Kidney epithelial cell (primary cell): ENCODE measurements at places on chromosomes 12 and 14. TPM values are rescaled to one million over a fixed set of nuclear protein-coding genes. Genes with fewer than 3 reads are reported as not detected.

Gene RNFT2
- 8.4 and 16.3 TPM in 2 replicates for total RNA-seq

Gene ESRRB
- 0.07 TPM in 1 of 2 replicates, not detected in the other for total RNA-seq

Gene RAB5B
- total RNA-seq: 78.2 and 81.0 TPM in 2 replicates

Gene GLIPR1L1
- total RNA-seq: not detected in 2 replicates

Gene DEGS2
- 0.75 TPM in 1 of 2 replicates, not detected in the other for total RNA-seq

Gene KRT75
- total RNA-seq: not detected in 2 replicates

Gene ITGA7
- total RNA-seq: 2.0 and 6.4 TPM in 2 replicates

DNA sequence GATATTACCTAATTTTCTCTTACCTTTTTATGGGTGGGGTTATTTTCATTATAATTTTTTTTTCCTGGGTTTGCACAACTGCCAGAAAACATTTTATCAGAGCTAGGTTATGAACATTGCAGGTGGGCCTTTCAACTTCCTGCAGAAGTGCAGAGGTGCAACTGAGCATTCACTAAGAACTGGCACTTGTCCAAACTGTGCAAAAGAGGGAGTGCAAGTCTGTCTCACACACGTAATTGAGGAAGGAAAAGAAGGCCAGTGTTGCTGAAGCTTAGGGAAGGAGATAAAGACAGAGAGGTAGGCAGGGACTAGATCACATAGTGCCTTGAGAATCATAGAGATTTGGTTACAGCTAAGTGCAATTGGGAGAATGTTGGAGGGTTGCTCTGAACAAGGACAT is 14.1 kb upstream of the AMN1 start:
- DNase-seq: no peak

GRCh38 chr14:61573748-61574513 is 121.4 kb upstream of the HIF1A start:
- DNase-seq: no peak

GRCh38 chr14:24238123-24238522 is 4.3 kb downstream of the TINF2 start:
- no peak for DNase-seq

DNA sequence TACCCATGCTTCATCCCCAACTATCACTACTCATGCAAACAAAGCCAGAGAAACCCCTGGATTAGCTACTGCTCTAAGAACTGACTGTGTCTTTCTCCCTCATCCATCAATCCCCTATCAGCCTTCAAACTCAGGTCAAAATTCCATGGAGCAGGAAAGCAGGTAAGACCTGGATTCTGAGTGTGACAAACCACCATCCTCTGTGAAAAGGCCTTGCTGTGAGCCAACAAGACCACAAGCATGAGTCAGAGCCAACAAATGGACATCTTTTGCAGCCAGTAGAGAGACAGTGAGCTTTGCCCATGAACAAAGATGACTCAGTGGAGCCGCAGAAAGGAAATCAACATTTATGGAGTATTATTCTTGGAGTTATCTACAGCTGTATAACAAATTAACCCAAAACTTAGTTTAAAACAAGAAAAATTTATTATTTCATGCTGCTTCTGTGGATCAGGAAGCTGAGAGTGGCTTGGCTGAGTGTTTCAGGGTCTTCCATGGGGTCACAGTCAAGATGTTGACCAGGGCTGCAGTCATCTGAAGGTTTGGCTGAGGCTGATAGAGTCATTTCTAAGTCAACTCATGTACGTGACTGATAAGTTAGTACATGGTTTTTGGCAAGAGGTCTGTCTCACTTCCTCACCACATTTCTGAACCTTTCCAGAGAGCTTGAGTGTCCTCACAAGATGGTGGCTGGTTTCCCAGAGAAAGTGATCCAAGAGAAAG is 61.1 kb downstream of the PITPNM2 start:
- DNase-seq: peak; percentile 97

DNA sequence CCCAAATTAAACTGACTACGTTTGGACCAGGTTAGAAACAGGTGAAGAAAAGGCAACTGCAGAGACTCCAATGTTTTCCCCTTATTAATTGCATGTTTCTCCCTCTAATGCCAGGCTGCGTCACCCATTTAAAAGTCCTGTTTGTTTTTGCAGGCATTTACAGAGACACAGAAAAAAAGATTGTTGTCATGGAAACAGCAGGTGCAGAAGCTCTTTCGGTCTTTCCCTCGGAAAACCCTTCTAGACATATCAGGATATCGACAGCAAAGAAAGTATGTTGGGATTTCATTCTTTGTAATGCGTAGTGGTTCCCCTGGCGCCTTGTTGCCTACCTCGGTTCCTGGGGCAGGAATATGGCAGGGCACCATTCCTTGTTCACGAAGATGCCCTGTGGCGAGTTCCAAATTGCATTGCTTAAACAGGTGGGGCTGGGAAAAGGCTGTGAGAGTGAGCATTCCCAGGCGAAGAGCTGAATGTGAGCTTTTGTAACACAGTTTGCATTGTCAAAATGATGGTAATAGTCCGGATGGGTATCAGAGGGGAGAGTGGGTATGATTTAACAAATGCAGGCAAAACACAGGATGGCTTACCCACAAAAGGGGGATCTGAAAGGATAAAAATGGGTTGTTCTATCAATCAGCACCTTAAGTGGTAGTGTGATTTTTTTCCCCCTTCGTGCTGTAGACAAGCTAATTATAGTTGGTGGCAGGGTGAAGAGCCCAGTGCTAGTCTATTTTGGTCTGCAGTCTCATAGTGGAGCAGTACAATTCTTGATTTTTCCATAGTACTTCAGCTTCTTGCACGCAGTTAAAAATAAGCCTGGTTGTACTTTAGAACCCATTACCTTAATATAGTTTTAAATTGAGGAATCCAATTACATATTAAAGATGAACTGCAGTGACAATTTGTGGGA is 132.4 kb downstream of the GCH1 start:
- no peak for DNase-seq

DNA sequence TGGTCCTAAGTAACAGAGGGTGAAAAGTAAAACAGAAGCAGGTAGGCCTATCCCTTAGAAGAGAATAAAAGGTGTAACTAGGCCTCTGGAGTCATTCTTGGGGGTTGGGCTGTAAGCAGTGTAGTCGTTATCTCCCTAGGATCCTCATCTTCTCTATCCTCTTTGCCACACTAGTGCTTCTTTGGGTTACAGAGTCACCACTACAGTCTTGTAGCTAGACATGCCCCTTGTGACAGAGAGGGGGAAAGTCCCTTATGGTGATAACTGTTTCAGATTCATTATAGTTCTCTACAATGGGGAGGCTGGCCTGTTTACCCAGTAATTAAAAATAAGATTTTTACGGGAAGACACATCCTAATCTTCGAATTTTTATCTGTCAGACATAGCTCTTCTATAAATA is 16.4 kb upstream of the SRP54 start:
- DNase-seq: no peak

DNA sequence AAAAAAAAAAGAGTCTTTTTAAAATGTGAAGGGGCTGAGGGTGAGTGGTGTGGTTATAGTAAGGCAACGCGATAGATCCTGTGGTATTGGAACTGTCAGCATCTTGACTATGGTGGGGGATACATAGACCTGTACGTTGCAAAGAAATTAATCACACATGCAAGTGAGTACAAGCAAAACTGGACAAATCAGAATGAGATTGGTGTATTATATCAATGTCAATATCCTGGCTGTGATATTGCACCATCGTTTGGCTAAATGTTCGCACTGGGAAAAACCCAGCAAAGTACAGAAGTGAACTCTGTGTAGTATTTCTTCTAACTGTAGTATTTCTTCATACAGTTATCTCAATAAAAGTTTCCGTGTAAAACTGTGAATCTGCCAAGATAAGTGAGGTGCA is 67.9 kb downstream of the GCH1 start:
- DNase-seq: no peak

- DNase-seq: no peak
These were observed 26.8 kb downstream of the PCNX1 start for GRCh38 chr14:70934084-70934483.

- no peak for DNase-seq
These were observed 91.8 kb upstream of the RIC8B start for GRCh38 chr12:106682594-106683234.

DNA sequence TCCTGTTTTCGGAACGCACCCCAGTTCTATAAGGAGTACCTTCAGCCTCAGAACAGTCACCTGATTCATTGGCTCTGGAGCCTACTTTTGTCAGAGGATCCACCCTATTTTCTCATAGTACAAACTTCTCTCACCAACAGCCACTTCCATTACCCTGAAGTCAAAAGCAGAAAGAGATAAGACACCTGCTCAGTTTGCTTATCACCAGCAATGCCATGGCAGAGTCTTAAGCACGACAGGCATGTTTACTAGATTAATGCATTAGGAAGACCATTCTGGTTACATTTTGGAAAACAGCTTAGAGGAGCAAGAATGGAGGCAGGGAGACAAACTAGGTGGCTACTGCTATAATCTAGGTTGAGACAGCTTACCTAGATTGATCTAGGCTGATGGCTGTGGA is 67.7 kb downstream of the GXYLT1 start:
- DNase-seq: no peak

DNA sequence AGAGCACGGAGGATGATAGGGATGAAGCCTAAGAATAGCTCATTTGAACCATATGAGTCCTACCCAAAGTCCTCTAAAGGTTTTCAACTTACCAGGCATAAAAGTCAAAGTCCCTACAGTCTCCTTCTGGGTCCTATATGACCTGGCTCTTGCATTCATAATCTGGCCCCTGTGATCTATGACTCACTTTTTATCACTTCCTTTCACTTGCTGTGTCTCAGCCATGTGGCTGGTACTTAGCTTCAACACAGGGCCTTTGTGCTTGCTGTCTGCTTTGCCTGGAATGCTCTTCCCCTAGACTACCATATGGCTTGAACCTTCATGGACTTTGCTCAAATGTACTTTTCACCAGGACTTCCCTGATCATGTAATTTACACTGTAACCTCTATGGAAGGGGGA is 137.6 kb upstream of the TMTC1 start:
- DNase-seq: peak; percentile 10

DNA sequence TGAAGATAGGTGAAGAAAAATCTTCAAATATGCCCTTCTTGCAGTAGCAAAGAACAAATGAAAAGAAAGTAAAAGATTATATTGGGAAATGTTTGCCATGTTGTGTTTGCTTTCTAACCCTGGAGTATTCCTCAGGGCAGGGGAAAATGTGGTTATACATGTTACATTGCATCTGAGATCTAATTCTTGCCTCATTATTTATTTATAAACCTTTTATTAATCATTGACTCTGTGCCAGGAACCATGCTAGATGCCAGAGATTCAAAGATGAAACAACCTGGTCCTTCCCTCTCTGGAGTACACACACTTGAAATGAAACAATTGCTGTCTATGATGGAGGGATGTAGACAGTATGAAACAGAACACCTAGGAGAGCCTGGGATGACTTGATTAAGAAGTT is 128.1 kb upstream of the HMGA2 start:
- DNase-seq: no peak

DNA sequence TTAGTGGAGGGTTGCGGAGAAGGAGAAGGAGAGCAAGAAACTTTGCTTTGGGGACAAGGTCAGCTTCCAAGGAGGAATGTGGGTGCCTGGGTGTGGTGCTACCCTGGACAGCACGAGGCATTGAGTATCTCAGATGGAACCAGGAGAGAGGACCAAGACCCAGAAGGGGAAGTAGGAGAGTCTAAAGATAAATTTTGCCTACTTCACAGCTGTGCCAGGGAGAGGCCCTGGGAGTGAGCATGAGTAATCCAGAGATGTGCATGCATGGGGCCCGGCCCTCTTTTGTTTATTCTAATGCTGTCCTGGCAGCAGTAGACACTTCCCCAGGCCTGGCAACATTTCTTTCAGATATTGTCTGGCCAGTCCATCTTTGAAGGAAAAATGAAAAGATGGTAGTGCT is 49.5 kb upstream of the GNPNAT1 start:
- DNase-seq: no peak

DNA sequence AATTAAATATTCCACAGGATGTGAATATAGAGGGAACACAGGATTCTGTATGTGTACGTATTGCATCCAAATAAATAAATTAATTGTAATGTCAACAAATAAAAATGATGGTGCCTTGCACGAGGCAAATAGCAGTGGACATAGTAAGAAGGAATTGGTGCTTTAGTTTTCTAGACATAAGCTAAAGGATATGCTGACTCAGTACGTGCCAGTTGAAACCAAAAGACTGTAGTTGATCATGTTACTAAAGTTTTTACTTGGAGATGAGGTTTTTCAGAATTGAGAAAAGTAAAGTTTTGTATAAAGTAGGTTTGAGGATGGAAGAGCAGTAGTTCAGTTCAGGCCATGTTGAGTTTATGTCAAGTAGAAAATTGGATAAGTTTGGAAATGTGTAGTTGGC is 807.2 kb downstream of the SLC16A7 start:
- no peak for DNase-seq

DNA sequence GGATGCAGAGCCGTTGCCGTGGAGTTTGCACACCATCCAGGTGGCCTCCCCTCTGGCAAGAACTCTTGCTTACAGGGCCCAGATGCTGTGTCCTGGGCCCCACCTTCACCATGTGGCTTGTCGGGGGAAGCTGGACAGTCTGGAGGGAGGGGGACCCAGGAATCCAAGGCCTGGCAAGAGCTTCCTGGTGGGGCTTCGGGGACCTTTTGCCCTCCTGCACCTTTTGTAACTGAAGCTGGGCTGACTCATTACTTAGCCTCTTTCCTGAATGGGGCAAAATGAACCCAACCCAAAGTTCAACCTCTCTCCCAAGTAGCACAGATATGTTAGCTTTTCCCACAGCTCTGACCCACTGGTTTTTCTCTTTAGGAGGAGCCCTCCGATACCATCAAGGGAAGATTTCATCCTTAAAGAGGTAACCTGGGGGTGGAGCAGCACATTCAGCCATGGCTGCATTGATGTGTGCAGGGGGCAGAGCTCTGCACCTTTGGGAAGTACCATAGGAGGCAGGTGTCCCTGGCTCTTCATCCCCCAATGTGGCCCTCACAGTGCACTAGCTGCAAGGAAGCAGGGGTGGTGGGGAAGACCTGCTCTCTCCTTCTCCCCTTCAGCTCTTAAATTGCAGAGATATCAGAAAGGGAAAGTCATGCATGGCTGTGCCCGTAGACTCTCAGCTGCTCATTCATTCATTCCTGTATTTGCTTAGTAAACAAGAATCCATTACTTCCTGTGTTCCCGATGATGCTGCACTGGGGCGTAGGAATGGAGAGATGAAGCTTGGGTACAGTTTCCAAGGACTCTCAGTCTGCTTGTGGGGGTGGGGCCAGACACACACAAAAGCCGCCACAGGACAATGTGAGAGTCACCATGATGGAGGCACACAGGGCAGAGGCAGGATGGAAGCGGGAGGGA is 13.0 kb downstream of the MVK start:
- no peak for DNase-seq

- no peak for DNase-seq
These were observed 377.5 kb downstream of the DIO2 start for GRCh38 chr14:79833781-79834180.

GRCh38 chr12:104793285-104793684 is 164.8 kb downstream of the SLC41A2 start:
- DNase-seq: peak; percentile 25

GRCh38 chr14:51293149-51293911 is 53.3 kb downstream of the TMX1 start:
- DNase-seq: no peak

DNA sequence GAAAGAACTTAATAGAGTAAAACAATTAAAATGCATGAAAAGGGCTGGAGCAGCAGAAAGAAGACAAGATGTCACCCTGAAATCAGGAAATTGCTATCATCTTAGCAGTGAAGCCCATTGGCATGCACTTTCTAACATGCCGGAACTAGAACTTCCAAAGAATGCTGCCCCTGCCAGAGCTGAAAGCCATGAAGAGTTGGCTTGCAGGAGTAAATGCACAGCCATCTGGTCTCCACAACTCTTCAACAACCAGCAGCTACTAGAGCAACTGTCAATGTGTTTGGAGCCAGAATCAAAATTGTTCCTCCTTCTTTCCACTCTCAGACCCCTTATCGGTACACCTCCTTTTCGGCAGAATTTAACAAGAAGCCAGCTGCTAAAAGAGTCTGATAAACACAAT is 414.1 kb downstream of the KCNH5 start:
- DNase-seq: no peak

- no peak for DNase-seq
These were observed 50.6 kb downstream of the EP400 start for GRCh38 chr12:132000286-132000872.
